Bronchial smooth muscle cell (primary cell): ENCODE measurements at places on chromosomes 5 and 9. TPM values are rescaled to one million over a fixed set of nuclear protein-coding genes. Genes with fewer than 3 reads are reported as not detected.

PGM5 gene
- total RNA-seq, result 49.6 and 121 TPM in 2 replicates

LCN6 gene
- not detected in 2 replicates for total RNA-seq

C1QTNF3 gene
- 1.1 and 1.3 TPM in 2 replicates for total RNA-seq

CCNJL gene
- total RNA-seq, result under 0.01 and 0.09 TPM in 2 replicates

CATSPER3 gene
- 0.16 and 0.17 TPM in 2 replicates for total RNA-seq

ECM2 gene
- total RNA-seq, result 3.6 and 7.2 TPM in 2 replicates

FAM151B gene
- total RNA-seq, result 3.9 and 6.9 TPM in 2 replicates

FAM240B gene
- total RNA-seq, result not detected in 2 replicates

DDX46 gene
- total RNA-seq, result 17.3 and 20.5 TPM in 2 replicates
